ENCODE measurements at places on chromosomes 11 and 22.

DNA sequence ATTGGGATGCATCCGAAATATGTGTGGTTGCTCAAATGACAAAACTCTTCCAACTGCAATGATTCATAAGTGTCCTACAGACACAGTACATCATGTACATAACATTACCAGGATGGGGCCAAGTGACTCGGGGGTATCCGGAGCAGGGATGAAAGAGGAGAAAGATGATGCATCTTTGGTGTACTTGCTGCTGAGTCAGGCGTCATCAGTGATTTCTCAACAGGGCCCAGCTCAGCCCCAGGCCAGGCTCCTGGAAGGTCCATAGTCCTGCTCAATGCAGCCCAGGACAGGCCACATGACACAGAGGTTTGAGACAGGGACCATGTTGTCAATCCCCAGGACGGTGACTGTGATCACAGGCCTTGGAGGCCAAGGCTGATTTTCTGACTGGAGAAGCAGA lies 59.3 kb downstream of the GGTLC2 start:
- no peak for DNase-seq

DNA sequence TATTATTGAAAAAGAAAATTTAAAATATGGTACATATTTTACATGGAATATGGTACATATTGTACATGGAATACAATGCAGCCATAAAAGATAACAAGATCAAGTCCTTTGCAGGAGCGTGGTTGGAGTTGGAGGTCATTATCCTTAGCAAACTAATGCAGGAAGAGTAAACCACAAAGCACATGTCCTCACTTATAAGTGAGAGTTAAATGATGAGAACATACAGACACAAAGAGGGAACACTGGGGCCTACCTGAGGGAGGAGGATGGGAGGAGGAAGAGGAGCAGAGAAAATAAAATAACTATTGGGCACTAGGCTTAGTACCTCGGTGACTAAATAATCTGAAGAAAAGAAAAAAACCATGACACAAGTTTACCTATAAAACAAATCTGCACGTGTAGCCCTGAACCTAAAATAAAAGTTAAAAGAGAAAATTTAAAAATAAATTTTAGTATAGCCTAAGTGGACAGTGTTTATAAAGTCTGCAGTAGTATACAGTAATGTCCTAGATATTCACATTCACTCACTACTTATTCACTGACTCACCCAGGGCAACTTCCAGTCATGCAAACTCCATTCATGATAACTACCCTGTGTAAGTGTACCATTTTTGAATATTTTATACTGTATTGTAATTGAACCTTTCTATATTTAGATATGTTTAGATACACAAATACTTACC lies 204.4 kb downstream of the FAM76B start:
- no peak for DNase-seq

DNA sequence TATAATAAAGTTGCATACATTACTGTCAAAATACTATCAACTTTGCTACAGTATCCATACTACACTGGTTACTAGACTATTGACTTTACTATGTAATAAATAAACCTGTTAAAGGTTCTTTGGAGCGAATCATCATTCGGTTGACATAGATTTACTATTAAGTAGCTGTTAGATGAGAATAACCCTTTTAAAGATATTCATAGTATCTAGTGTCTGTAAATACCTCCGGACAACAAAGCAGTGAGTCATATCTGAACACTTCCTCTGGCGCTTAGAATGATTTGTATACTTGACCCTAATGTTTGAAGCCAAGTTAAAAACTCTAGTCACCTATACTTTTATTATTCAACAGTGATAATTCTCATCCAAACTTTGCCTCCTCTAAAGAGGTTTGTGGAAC lies 84.7 kb downstream of the MSANTD4 start:
- DNase-seq: no peak

DNA sequence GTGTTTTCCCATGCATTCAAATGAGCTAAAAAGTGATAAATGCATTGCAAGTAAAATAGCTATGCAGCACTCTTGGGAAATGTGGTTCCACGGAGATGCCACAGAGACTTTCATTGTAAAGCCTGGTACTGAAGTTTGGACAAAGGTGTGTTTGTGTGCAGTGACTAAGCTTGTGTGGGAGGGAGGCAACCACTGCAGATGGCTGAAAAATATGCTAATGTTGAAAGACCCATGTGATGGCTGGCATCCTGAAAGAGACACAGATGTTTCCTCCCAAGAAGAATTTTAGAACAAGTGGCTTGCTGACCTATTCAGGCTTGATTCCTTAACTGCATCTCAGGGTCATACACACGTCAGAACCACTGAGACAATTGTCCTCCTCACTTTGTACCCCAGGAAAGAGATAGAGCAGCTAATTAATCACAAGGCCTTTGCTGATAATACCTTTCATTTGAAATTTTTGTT lies 73.8 kb downstream of the FAM76B start:
- no peak for DNase-seq

DNA sequence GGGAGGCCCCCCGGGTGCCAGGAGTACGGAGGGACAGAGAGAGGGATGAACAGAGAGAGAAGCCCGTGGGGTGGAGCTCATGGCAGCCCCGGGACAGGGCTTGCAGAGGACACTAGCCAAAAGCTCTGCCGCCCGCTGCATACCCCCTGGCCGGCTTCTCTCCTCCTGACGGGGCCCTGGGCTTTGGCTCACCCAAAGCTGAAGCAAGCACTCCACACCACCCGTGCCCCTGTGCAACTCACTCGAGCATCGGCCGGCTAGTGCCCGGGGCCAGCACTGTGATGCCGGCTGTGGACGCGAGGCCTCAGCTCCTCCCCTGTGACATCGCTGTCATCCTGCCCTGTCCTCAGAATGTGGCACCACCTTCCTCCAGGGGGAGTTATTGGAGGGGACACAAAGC lies 429.6 kb downstream of the BRD1 start:
- DNase-seq: no peak

GRCh38 chr11:57485217-57485990 lies 25.1 kb downstream of the RTN4RL2 start:
- no peak for DNase-seq

DNA sequence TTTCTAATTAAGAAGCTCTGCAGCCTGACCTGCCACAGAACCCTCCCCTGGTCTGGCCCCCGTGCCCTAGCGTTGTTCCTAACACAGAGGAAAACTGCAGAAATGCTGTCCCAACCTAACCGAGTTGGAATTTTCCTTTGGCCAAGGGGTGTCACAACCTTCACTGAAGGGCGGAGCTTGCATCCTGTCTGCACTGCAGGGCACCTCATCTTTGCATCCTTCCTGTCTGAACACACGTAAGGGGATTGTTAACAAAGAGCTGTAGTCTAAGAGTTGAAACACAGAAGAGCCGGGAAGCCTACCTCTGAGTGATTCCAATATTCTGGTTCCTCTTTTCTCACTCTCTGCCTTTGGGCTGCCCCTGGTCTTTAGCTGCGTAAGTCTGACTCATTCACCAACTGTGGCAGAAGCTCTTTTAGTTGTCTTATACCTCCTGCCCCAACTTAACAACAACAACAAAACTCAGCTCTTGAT lies 1.6 kb downstream of the DIXDC1 start:
- no peak for DNase-seq

DNA sequence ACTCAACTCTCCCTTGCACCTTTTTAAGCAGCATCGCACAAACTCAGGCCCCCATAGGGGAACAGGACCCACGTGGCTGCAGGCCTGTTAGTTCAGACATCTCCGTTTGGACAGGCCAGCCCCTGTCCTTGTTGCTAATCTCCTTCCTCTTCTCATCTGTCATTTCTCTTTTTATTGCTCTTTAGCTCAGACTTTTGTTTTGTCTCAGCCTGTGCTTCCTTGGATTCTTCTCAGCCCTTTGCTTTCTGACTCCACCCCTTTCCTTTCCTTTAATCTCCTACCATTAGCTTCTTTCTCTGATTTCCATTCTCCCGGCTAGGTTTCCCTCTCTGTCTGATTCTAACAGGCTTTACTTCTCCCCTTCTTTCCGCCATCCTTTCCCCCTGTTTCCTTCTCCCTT lies 68.7 kb downstream of the SCN3B start:
- DNase-seq: no peak

- no peak for DNase-seq
Observed at GRCh38 chr11:61923166-61924063, 6.0 kb upstream of the RAB3IL1 start.

Measured in stimulated activated naive CD4-positive, alpha-beta T cell (primary cell).